ENCODE measurements at places on chromosomes 6 and 20.

GRCh38 chr20:64038565-64039292 lies 2.7 kb downstream of the C20orf204 start:
- peak; percentile 50 for DNase-seq

DNA sequence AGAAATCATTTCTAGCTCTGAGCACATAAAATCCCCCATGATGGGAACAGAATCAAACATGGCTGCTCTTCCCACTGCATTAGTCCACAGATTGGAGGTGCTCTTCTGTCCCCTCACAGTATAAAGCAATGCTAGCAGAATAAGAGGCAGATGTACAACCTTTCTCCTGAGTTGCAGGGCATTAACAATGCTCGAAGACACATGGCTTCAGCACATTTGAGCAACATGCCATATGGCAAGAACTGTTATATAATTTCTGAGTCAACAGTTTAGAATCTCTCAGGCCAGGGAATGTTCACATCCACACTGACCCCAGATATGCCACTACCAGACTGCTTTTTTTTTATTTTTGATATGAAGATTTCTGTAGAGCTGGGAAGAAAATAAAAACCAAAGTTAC lies 119.6 kb downstream of the KIF13A start:
- peak; percentile 88 for DNase-seq

GRCh38 chr20:53773792-53774401 lies 180.3 kb upstream of the ZNF217 start:
- peak; percentile 99 for DNase-seq

GRCh38 chr20:37475252-37475651 lies 45.8 kb upstream of the NNAT start:
- DNase-seq, result no peak

DNA sequence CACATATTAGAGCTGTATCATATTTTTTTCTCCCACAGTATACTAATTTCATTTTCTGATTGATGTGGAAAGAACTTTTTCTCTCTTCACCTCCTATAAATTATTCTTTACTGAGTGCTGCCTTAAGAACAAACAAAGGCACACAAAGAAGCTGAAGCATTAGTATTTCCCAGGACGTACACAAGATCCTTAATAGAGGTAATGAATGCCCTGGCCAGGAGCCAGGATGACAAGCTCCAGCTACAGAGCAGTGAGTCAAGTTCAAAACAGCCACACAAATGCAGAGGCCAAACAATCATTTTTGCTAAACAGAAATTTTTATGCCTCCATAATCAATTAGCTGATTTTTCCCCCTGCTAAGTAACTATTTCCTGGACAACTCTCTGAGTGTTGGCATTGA lies 639.6 kb downstream of the EPHA7 start:
- peak; percentile 13 for DNase-seq
